Effector memory CD4-positive, alpha-beta T cell (primary cell): ENCODE measurements at places on chromosomes 4 and X.

GRCh38 chrX:46255046-46255445 is 290.2 kb downstream of the ZNF674 start:
- no peak for DNase-seq
- H3K27ac ChIP-seq: no peak overlapping the region
- no peak overlapping the region for H3K4me3 ChIP-seq

- H3K4me1 ChIP-seq: peaks cover 7% of the 10 kb centered on the region
- no peak for DNase-seq
- no peaks in the 10 kb centered on the region for H3K36me3 ChIP-seq
- no peak overlapping the region for H3K4me3 ChIP-seq
These were observed 23.4 kb downstream of the USP9X start for GRCh38 chrX:41108463-41109205.

- peaks cover 13% of the 10 kb centered on the region for H3K36me3 ChIP-seq
- no peaks in the 10 kb centered on the region for H3K27me3 ChIP-seq
- H3K4me1 ChIP-seq: peaks cover 3% of the 10 kb centered on the region
- H3K27ac ChIP-seq: no peak overlapping the region
- H3K4me3 ChIP-seq: no peak overlapping the region
- no peak for DNase-seq
These were observed 20.7 kb downstream of the TAPT1 start for GRCh38 chr4:16205298-16206164.

- DNase-seq: no peak
- H3K27ac ChIP-seq: no peak overlapping the region
- H3K36me3 ChIP-seq: no peaks in the 10 kb centered on the region
- H3K27me3 ChIP-seq: no peaks in the 10 kb centered on the region
These were observed 140.3 kb downstream of the NAA11 start for GRCh38 chr4:79185526-79186045.

DNA sequence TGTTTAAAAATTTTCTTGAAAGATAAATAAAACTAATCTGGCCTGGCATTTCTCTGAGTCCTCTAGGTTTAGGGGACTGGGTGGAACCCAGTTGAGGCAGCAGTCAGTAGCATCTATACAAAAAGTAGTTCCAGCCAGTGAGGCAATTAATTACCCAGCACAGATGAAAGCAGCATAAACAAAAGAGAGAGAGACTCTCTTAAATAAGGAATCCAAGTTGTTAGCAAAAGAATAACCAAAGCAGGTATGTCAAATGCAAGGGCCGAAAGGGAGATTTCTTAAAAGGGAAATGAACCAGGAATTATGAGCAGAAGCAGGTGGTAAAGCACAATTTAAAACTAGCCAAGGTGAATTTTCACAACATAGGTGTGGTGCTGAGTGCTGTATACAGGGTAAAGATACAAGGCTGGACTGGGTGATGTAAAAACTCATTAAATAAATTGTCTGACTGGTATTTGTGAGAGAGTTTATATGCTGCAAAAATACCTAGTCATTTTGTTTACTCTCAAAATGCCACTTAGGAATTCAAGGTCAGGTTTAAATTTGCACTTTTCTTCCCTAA is 94.6 kb upstream of the GALNT7 start:
- H3K27me3 ChIP-seq: no peaks in the 10 kb centered on the region
- no peak for DNase-seq
- no peak overlapping the region for H3K4me3 ChIP-seq

- H3K27me3 ChIP-seq: no peaks in the 10 kb centered on the region
- no peaks in the 10 kb centered on the region for H3K4me1 ChIP-seq
- no peaks in the 10 kb centered on the region for H3K36me3 ChIP-seq
- H3K4me3 ChIP-seq: no peak overlapping the region
These were observed 68.5 kb downstream of the GALNT7 start for GRCh38 chr4:173237152-173237551.
